NCI-H146 (cell line): ENCODE measurements at places on chromosomes 5 and 9.

DNA sequence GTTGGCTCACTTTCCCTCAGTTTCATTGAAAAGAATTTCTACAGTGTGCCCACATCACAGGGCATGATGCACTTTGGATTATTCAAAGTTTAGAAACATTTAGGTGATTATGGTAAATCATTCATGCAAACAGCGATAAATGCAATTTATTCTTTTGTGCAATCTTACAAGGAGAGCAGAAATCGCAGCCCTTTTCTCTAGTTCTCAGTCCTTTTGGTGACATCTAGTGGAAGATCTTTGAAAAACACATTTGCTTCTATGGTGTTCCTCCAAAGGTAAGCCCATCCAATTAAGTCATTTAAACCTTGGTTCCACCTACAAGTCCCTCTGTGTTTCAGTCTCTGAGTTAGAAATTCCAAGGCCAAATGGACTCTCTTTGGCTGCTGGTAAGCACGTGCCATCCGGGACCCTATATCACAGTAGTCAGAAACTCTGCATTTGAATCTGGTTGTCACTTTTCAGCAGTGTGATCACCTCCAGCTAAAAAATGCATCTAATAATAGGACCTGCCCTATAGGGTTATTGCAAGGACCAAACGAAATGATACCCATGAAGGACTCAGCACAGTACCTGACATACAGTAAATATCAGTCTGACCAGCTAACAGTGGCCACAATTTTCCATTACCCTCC, 66.4 kb downstream of the MACROH2A1 start:
- DNase-seq: peak; percentile 18

GRCh38 chr5:151787817-151788216, 16.1 kb downstream of the G3BP1 start:
- DNase-seq: no peak

DNA sequence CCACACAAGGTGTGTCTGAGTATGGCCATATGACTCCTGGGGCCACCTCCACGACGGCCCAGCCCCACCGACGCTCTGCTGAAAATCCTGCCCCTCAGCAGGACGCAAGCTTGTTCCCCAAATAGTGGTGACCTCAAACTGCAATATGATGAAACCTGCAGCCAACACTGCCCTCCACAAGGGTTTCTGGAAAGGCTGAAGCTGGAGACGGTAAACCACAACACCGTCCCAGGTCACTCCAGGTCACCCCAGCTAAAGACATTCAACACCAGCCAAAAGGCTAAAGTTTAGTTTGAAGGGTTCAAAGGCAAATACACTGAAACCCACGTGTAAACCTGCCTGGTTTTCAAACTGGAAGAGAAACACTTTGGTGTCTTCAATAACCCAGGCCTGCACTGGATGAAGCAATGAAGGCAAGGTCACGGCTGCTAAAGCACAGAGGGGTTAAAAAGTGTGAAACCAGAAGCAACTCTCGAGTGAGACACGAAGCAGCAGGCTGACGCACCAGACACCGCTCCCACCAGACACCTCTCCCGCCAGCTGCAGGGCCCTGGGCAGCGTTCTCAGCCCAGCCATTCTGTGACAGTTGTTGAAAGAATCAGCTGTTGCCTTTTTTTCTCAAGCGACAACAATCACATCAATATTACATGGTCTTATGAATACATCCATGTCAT, 1.8 kb upstream of the LHX3 start:
- DNase-seq: no peak

DNA sequence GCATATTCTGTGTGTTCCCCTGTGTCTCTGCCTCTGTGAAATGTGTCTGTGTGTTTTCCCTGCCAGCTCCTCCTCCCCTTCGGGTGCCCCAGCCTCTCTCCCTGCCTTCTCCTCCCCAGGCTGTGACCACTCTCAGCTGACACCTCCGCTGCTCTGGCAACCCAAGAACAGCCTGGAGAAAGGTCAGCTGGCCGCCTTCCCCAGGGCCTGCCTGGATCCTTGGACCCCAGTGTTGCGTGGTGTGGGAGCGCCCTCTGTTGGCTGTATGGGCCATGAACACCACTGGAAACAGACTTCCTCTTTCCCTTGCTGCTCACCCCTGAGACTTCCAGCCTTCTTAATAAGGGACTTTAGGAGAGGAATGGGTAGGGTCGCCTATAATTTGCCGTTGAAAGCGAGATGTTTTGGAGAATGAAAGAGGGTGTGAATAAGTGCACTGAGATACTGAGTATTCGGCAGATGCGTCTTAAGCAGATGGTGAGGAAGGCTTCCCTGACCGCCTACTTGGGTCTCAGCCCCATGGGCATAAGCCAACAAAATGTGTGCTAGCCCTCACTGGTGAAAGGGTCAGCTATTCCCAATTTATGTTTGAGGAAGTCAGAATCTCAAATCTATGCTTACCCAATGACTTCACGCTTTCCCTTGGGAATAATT, 114.9 kb upstream of the TRIM32 start:
- DNase-seq: peak; percentile 48

DNA sequence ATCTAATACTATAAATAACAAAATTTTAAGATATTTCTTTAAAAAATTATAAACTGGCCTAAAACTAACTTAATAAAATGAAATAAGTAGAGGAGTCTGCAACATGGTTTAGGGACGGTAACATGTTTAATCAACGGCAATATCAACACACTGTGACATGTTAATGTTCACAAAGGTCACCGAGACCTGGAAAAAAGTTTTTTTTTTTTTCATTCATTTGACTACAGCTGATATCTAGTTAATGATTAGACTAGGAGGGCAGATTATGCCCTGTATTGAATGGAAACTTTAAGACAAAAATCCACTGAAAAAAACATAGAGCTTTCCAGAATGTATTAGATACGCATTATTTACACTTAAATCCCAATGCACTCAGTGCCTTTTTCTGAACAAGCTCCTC, 67.0 kb upstream of the CDK5RAP2 start:
- peak; percentile 42 for DNase-seq

DNA sequence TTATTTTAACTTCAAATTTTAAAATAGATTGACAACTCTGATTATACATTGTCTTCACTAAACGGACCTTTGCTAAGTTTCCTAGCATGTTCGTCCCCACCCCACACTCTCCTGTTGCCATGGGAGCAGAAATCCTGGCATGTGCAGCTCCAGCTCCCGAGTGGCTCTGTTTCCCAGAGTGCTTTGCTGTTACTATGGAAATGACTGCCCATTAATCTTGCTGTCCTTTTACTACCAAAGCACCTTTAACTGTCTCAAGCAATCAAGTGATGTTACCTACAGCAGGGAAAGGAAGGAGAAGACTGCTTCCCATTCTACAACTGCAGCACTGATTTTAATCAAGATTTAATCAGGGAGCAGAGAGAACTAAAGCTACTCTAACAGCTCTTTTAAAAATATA, 212.0 kb upstream of the KIF2A start:
- DNase-seq: no peak

- no peak for DNase-seq
These were observed 12.5 kb upstream of the LPAR1 start for GRCh38 chr9:111050819-111051218.

DNA sequence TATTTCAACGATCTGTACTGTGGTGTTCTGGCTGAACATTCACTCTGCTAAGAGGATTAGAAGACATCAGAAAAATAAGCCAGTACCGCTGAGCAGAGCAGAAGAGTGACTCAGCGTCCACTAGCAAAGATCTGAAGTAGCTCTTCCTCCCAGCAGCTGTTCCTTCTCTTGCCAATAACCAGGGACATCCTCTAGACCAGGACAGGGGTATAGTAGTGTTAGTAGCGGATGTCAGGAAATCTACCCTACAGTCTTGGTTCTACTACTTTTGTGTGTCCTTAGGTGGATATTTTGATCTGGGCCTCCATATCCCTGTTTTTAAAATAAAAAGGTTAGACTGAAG, 103.6 kb downstream of the TSSK1B start:
- no peak for DNase-seq

GRCh38 chr9:125785248-125785751, 38.1 kb downstream of the PBX3 start:
- no peak for DNase-seq

GRCh38 chr9:10371824-10372223, 241.0 kb downstream of the PTPRD start:
- DNase-seq: peak; percentile 19

DNA sequence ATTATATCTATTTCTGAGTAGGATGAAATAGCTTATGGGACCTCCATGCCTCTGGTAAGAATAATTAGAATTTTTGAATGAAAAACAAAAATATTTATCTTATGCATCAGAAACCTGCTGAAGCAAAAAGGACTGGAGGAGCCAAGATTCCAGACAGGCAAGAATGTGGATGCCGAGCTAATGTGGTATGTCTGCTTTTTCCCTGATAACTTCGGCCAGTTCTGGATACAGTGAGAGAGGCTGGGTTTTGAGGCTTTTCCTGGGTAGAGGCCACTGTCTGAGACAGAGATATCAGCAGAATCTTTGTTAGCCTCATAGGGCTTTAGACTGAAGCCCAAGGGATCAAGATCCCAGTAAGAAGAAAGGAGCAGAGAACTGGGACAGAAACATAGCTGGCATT, 5.2 kb upstream of the CTNND2 start:
- DNase-seq: no peak

DNA sequence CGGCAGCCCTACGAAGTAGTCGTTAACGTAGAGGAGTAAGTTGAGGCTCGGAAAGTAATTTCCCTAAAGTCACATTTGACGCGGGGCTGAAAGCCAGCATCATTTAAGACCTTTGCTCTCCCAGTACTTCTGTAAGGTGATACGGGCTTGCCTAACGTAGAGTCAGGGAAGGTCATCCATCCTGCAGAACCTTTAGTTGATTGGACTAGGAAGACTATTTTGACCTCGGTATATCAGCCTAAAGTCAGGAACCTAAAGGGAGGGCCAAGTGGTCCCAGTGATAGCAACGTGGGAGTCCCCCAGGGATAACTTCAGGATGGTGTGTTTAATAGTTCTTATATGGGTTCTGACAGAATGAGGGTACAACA, 657 bp downstream of the NUP214 start:
- DNase-seq: no peak

DNA sequence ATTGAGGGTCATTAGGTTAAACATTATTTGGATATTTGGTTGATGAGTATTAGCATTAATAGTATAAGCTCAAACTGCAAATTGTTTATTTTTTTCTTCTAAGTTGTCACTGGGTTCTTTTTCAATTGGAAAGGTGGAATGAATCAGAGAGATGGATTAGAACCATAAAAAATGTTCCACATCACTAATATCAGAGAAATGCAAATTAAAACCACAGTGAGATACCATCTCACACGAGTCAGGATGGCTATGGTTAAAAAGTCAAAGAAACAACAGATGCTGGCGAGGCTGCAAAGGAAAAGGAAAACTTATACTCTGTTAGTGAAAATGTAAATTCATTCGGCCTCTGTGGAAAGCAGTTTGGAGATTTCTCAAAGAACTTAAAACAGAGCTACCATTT, 122.8 kb downstream of the CCDC192 start:
- no peak for DNase-seq

GRCh38 chr9:131580358-131580757, 35.0 kb downstream of the PRRT1B start:
- no peak for DNase-seq

DNA sequence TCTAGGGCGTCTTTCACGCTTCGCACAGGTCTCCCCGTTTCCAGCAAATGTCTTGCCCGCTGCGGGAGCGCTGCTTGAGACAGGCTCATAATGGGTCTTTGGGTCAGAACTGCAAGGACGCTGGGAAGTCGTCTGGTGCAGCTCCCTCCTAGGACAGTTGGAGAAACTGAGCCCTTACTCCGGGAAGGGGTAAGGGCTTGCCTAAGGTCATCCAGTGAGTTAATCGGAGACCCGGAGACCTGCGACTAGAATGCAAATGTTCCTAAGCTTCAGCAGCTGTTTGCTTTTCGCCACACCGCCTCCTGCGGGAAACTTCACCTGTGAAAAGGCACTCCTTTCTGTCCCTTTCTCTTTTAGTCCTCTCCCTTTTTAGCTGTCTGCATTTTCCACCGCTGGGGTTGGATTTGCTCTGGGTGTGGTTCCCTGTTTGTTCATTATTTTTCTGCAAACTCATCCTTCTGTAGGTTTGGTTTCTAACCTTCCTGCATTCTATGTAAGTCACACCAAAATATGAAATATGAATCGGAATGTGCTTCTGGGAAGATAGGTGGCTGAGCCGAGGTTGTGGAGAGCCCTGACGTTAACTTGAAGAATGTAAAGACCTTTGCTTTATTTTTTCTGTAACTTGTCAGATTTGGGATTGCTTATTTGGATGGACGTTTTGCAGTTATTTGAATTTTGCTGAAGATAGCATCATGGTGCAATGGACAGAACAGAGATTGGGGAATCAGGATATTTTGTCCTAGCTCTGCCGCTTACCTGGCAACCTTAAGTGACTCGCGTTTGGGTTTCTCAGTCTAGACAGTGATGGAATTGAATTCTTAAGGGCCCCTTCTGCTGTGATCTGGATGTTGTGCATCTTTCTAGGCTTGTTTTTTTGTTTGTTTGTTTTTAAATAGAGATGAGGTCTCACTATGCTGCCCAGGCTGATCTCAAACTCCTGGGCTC, 909 bp downstream of the SLC36A1 start:
- peak; percentile 25 for DNase-seq

DNA sequence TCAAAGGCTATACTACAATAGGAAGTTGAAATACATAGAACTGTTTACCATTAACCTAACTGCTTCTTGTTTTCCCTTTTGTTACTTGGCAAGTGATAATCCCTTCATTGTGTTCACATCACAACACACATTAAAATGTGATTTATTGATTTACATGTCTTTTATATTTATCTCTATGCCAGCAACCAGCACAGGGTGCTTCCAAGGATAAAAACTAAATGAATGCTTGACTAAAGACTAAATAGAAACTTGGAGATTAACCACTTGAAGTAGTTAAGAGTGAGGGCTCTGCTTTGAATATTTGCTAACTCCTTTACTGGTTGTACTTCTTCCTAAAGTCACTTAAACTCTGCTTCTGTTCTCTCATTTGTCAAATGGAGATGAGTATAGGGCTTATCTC, 1730.6 kb downstream of the EFNA5 start:
- no peak for DNase-seq

DNA sequence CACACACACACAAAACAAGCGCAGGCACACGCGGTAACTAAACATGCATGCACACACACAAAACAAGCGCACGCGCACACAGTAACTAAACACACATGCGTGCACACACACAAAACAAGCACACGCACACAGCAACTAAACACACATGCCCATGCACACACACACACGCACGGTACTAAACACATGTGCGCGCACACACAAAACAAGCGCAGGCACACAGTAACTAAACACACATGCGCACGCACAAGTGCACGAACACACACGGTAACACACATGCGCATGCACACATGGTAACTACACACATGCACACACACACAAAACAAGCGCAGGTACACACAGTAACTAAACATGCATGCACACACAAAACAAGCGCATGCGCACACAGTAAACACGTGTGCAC, 19.9 kb upstream of the SLC6A3 start:
- no peak for DNase-seq
